ENCODE measurements at places on chromosomes 4 and X. TPM values are rescaled to one million over a fixed set of nuclear protein-coding genes. Genes with fewer than 3 reads are reported as not detected.

- DNase-seq, result no peak
- peaks cover 9% of the 10 kb centered on the region for H3K36me3 ChIP-seq
- H3K27me3 ChIP-seq, result no peaks in the 10 kb centered on the region
- H3K4me3 ChIP-seq, result peak overlapping the region; percentile 20
- peaks cover 60% of the 10 kb centered on the region for H3K4me1 ChIP-seq
These were observed 18.8 kb downstream of the SLC7A11 start for GRCh38 chr4:138223231-138223910.

DNA sequence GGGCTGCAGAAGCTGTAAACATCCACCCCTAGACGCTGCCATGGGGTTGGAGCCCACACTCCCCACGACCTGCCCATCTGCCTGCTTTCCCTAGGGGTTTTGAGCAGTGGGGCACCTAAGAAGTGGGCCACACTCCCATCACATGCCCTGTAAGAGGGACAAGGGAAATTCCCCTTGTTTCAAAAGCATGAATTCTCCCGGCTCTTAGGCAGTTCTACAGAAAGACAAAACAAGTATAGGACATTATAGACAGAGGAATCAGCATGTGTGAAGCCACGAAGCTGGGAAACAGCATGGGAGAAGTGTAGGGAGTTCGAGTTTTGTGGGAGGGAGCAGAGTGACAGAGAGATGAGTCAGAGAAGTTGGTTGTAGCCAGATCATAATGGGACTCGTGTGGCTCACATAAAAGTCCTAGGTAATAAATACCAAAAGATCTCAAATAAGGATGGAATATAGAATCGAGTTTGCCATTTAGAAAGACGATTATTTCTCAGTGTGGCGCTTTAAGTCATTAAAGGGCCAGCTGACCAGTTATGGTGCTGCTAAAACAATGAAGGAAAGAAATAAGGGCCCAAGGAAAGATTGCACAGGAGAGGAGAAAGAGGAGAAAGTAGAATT, 23.9 kb downstream of the APOO start:
- DNase-seq, result no peak
- H3K27me3 ChIP-seq, result no peaks in the 10 kb centered on the region
- peaks cover 23% of the 10 kb centered on the region for H3K4me1 ChIP-seq
- H3K4me3 ChIP-seq, result no peak overlapping the region

GRCh38 chrX:118261151-118261550, 84.8 kb upstream of the WDR44 start:
- H3K27me3 ChIP-seq, result no peaks in the 10 kb centered on the region
- H3K36me3 ChIP-seq, result no peaks in the 10 kb centered on the region
- H3K4me1 ChIP-seq, result peaks cover 11% of the 10 kb centered on the region
- H3K4me3 ChIP-seq, result no peak overlapping the region
- DNase-seq, result no peak

- peak within 1 kb of the TSS; percentile 97 for H3K4me3 ChIP-seq
- no peak within 1 kb of the TSS for H3K27ac ChIP-seq
- peaks cover 35% of the 10 kb centered on the region for H3K4me1 ChIP-seq
- H3K36me3 ChIP-seq, result no peaks in the 10 kb centered on the region
- peak; percentile 36 for DNase-seq
These were observed at the start of gene BMP3 for GRCh38 chr4:81030061-81030980. Gene BMP3, plus strand, starts transcription at chr4:81030708. Its CDS starts 577 bp downstream, at chr4:81031285.

- peaks cover 10% of the 10 kb centered on the region for H3K36me3 ChIP-seq
- H3K27me3 ChIP-seq, result no peaks in the 10 kb centered on the region
- H3K4me3 ChIP-seq, result no peak overlapping the region
- H3K27ac ChIP-seq, result no peak overlapping the region
- no peak for DNase-seq
These were observed 199.9 kb upstream of the NEIL3 start for GRCh38 chr4:177109769-177110168.

- no peaks in the 10 kb centered on the region for H3K27me3 ChIP-seq
- no peak overlapping the region for H3K27ac ChIP-seq
These were observed 192.7 kb downstream of the SPRY1 start for GRCh38 chr4:123589301-123589700.

DNA sequence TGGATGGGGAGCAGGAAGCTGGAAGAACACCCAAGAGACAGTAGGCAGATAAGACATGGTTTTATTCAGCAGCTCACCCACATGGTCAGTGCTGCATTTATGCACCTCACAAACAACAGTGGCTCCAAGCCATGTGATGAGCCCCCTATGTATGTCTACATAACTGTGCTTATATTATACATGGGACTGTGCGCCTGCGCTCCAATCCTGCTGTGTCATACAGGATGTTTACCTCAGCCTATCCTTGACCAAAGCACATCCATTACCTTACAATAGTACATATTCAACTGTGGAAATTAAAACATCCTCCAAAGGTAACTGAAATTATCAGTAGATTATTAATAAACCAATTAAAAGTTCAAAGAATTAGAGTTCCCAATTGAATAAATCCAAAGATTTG, 44.1 kb upstream of the SGMS2 start:
- peaks cover 43% of the 10 kb centered on the region for H3K36me3 ChIP-seq
- peaks cover 3% of the 10 kb centered on the region for H3K27me3 ChIP-seq
- H3K27ac ChIP-seq, result no peak overlapping the region

DNA sequence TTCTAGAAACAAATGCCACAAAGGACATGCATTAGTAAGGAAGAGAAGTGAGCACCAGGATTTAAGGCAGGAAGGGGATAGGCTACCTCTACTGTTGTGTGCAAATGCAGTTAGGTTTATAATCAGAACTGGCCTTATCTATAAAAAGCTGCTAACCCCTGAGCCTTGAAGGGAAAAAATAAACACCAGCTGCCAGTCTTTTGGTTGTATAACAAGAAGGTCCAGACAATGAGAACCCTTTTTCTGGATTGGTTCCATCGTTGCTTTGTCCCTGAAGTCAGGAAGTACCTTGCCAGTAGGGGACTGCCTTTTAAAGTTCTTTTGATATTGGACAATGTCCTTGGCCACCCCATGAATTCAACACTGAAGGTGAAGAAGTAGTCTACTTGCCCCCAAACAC, 126.7 kb upstream of the OTUD4 start:
- H3K4me3 ChIP-seq, result no peak overlapping the region
- H3K27ac ChIP-seq, result no peak overlapping the region
- no peaks in the 10 kb centered on the region for H3K36me3 ChIP-seq
- H3K27me3 ChIP-seq, result no peaks in the 10 kb centered on the region

- peak overlapping the region; percentile 79 for H3K4me3 ChIP-seq
- peaks cover 23% of the 10 kb centered on the region for H3K4me1 ChIP-seq
- H3K36me3 ChIP-seq, result peaks cover 13% of the 10 kb centered on the region
- no peak for DNase-seq
- H3K27ac ChIP-seq, result peak overlapping the region; percentile 99
These were observed 796 bp upstream of the MED14 start for GRCh38 chrX:40736170-40736505.

GRCh38 chrX:138504273-138504672, 207.2 kb downstream of the FGF13 start:
- H3K27ac ChIP-seq, result no peak overlapping the region
- DNase-seq, result no peak
- H3K4me3 ChIP-seq, result no peak overlapping the region
- no peaks in the 10 kb centered on the region for H3K4me1 ChIP-seq

- no peaks in the 10 kb centered on the region for H3K36me3 ChIP-seq
- DNase-seq, result no peak
- no peak overlapping the region for H3K27ac ChIP-seq
- peaks cover 2% of the 10 kb centered on the region for H3K27me3 ChIP-seq
- H3K4me3 ChIP-seq, result no peak overlapping the region
These were observed 17.9 kb upstream of the SLC34A2 start for GRCh38 chr4:25637581-25638220.

GRCh38 chr4:74174941-74175340, 17.0 kb downstream of the MTHFD2L start:
- H3K36me3 ChIP-seq, result 0 out of 2 replicates have a peak, but pooled peaks cover 4% of the 10 kb centered on the region
- H3K4me1 ChIP-seq, result peaks cover 9% of the 10 kb centered on the region
- no peak overlapping the region for H3K4me3 ChIP-seq

DNA sequence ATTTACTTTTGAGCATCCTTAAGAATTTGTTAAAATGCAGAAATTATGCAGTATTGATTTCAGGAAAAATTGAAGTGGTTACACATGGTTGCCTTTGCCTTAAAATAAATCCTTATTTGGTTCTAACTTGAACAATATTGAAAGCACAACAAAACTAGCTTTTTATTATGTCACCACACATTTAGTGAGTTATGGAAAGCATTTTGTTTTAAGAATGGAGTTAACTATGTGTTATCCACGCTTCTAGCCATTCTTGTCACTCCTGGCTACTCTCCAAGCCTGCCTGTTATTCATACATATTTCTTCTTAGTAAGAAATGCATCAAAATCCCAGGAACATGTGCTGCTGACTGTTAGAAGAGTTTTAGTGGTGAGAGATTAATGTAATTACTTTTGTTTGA, 73.9 kb downstream of the FAT4 start:
- no peak for DNase-seq
- no peak overlapping the region for H3K4me3 ChIP-seq
- no peaks in the 10 kb centered on the region for H3K27me3 ChIP-seq
- no peak overlapping the region for H3K27ac ChIP-seq
- peaks cover 14% of the 10 kb centered on the region for H3K4me1 ChIP-seq

DNA sequence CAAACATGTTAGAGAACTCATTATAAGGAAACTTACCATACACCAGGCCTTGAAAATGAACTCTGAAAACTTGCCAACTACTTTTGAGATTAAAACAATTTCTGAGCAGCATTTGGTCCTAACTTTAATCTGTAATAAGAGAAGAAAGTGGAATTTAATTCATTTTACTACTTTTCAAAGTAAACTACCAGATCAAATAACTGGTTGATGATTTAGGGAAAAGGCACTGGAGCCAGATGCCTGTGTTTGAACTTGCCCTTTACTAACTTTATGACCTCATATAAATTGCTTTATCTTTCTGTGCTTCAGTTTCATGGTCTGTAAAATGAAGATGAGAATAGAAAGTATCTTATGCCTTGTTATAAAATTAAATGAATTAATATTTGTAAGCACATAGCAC, 159.9 kb upstream of the PCDH18 start:
- no peak overlapping the region for H3K27ac ChIP-seq
- H3K36me3 ChIP-seq, result no peaks in the 10 kb centered on the region
- H3K4me3 ChIP-seq, result no peak overlapping the region
- H3K4me1 ChIP-seq, result peaks cover 10% of the 10 kb centered on the region

DNA sequence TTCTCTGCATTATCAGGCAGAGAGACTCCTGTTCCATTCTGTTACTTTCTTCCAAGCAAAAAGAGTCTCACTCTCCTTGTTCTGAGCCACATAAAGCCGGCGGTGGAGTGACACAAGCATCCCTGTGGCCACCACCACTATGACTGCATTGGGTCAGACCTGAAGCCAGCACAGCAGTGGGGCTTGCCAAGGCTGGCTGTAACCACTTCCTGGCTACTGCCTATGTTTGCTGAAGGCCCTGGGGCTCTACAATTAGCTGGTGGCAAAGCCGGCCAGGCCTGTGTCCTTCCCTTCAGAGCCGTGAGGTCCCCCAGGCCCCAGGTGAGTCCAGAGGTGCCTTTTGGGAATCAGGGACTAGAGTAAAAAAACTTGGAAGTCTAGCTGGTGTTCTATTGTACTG, 31.8 kb downstream of the PLAC8 start:
- H3K4me3 ChIP-seq, result no peak overlapping the region
- DNase-seq, result no peak
- no peaks in the 10 kb centered on the region for H3K4me1 ChIP-seq
- H3K36me3 ChIP-seq, result no peaks in the 10 kb centered on the region
- H3K27ac ChIP-seq, result no peak overlapping the region

- H3K27ac ChIP-seq, result no peak overlapping the region
- no peak overlapping the region for H3K4me3 ChIP-seq
- H3K27me3 ChIP-seq, result no peaks in the 10 kb centered on the region
- H3K36me3 ChIP-seq, result no peaks in the 10 kb centered on the region
- no peak for DNase-seq
- H3K4me1 ChIP-seq, result no peaks in the 10 kb centered on the region
These were observed 222.7 kb upstream of the LNX1 start for GRCh38 chr4:53813998-53814397.

DNA sequence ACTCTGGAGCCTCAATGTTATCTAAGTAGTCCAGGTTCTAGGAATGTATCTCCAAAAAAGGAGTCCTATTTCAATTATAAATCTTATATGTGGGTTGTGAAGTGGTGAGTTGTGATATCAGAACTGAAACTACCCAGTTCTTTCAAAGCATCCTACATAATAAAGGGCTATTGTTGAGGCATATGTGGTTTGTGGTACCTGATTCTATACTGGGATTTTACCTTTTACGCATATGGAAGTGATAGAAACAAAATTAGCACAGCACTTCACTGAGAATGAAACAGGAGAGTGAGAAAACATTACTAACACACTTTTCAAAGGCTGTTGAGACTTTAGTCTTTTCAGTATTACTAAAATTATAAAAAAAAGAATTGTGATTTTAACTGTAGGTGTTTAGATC, 417.7 kb upstream of the GALNT7 start:
- H3K27ac ChIP-seq, result no peak overlapping the region
- H3K4me1 ChIP-seq, result peaks cover 5% of the 10 kb centered on the region
- no peak for DNase-seq

DNA sequence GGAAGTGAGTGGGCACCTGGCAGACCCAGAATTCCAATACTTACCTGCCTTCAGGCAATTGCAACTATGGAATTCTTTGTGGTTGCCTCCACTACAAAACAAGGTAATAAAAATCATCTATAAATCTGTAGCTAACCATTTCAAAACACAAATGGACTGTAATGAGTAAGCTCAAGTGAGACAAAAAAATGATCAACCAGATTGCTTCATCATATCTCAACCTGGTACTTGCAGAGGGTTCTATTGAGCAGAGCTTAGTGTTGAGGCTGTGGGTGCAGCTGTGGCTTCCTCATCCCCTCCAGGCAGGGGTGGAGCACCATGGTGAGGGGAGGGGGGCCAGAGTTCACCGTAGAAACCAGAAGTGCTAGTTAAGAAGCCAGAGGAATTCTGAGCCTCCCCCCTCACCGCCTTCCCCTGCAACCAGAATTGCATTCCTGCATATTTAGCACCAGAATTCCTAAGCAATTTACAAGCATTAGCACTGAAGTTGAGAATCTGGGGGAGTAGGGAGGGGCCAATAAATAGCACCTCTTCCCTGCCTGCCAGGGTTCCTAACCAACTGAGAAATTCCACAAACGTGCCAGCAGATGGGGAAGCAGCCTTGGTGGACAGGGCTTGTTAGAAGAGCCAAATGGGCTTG, 11.5 kb downstream of the CTAG1A start:
- H3K27ac ChIP-seq, result peak overlapping the region; percentile 49
- peaks cover 13% of the 10 kb centered on the region for H3K27me3 ChIP-seq
- peaks cover 22% of the 10 kb centered on the region for H3K4me1 ChIP-seq
- peak; percentile 78 for DNase-seq

GRCh38 chr4:101528526-101528925, 181.2 kb upstream of the PPP3CA start:
- no peak for DNase-seq
- no peaks in the 10 kb centered on the region for H3K27me3 ChIP-seq
- 0 out of 2 replicates have a peak, but pooled peaks cover 2% of the 10 kb centered on the region for H3K4me1 ChIP-seq
- H3K27ac ChIP-seq, result no peak overlapping the region
- H3K4me3 ChIP-seq, result no peak overlapping the region

TLR8 gene
- total RNA-seq, result not detected

TCEAL7 gene
- 7.7 TPM for total RNA-seq

MSX1 gene
- total RNA-seq, result 0.62 TPM

ZNF732 gene
- 30.2 TPM for total RNA-seq

CFAP99 gene
- 0.41 TPM for total RNA-seq

CNKSR2 gene
- 7.7 TPM for total RNA-seq

OCRL gene
- 18.2 TPM for total RNA-seq

SSX2B gene
- not detected for total RNA-seq

PRKG2 gene
- total RNA-seq, result 3.6 TPM

RENBP gene
- total RNA-seq, result 14.0 TPM

CTAG2 gene
- not detected for total RNA-seq

CAPN6 gene
- 4.0 TPM for total RNA-seq

Data from WTC11 (cell line).